GM04504 (cell line): ENCODE measurements at places on chromosomes 3 and 15.
A peak's percentile ranks its signal among the peaks of the same experiment; 100 is the strongest.

- DNase-seq: peak; percentile 36
Measured at GRCh38 chr3:53040351-53040820, 5.5 kb downstream of the SFMBT1 start.

DNA sequence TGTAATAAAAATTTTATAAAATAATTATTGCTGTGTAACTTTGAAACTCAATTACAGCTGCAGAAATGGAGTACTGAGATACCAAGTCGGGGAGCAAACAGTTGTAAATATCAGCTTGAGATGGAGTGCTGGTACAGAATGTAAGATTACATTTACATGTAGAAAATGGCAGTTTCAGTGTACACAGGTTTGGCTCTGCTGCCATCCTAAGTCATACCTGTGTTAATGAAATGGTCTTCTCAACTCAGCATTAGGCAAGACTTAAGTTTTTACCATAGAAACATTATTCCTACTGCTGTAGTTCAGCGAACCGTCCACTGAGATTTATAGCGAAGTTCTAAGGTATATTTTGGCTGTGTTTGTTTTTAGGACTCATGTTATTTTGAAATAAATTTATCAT lies 110.1 kb upstream of the TBL1XR1 start:
- DNase-seq: no peak

- no peak for DNase-seq
Measured at GRCh38 chr15:36594556-36595090, 15.2 kb downstream of the CDIN1 start.

- no peak for DNase-seq
Measured at GRCh38 chr3:144229330-144229729, 257.7 kb downstream of the DIPK2A start.

DNA sequence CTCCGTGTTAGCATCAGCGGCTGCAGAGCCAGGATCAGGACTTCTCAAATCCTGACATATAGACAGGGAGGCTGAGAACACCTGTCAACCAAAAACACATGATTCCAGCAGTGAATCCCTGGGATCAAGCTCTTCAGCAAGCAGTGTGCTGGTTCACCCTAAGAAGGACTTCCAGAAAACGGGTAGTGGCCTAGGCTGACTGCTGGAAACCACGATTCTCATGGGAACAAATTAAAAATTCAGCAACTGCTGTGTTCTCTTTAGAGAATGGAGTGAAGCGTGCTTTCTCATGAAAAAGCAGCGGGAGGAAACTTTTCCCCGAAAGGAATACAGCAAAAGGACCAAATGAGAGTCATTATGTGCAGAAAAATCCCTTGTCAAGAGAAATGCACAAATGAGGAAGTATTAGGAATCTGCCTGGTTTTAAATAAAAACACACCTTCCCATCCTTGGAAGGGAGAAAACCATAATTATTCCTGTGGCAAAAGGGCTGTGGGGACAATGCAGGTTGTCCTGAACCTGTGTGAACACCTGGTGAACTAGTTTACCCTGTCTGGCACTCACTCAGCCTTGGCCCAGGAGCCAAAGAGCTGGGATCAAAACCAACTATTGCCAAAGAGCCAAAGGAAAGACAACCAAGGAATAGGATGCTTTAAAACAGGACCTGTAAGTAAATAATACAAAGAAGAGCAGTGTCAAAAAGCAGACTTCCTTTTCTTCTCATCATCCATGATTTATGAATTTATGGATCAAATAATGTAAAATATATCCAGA lies 13.4 kb downstream of the IL12A start:
- no peak for DNase-seq

GRCh38 chr3:119557877-119558269 lies 1.5 kb downstream of the CD80 start:
- no peak for DNase-seq

GRCh38 chr3:16183601-16184270 lies 9.3 kb downstream of the GALNT15 start:
- DNase-seq: peak; percentile 78
